Stimulated activated CD8-positive, alpha-beta memory T cell treated with anti-CD3 and anti-CD28 coated beads, Interleukin-4, amount 100 ng/mL, for 1 hour (primary cell): ENCODE measurements at places on chromosomes 2 and 18.
A peak's percentile ranks its signal among the peaks of the same experiment; 100 is the strongest.

DNA sequence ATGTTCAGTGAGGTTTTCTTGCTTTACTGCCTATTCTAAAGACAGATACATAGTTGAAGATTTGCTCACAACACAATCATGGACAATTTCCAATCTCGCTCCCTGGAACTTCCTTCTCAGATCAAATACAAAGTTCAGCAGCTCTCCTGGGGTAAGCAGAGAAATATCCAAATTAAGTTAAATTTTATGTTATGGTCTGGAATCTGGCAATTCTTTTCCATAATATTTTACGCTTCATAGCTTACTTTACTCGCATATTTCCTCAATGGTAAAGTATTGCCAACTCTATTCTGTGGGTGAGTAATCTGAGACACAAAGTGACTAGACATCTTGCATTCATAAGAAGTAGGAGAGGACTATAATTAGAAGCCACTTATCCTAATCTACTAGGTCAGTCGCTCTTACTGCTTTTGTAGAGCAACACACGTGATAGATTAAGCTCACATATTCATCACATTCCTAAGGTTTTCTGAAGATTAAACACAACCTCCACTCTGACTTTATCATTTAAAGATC, 529.4 kb downstream of the CCDC85A start:
- no peak for DNase-seq

- DNase-seq = no peak
Measured at GRCh38 chr18:76496194-76496890, 1.3 kb upstream of the ZNF516 start.

- DNase-seq = no peak
Measured at GRCh38 chr2:215441560-215442400, 5.9 kb upstream of the FN1 start.

DNA sequence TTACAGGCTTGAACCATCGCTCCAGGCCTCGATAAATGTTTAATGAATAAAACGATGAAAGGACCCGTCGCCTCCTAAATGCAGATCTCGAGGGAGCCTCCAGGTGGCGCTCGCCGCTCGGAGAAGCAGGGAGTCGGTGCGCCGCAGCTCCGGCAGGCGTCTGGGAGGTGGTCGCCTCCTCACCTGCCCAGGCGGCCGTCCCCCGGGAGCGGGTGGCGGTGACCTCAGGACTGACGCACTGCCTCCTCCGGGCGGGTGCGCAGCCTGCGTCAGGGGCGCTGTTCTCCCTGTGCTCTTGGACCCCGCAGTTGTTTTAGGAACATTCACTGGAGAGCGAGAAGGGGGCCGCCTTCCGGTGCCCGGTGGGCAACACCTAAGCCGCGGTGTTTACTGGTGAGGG, 38.6 kb upstream of the POLE4 start:
- DNase-seq = peak; percentile 36

GRCh38 chr2:64873472-64873924, 115.7 kb upstream of the SLC1A4 start:
- peak; percentile 67 for DNase-seq

DNA sequence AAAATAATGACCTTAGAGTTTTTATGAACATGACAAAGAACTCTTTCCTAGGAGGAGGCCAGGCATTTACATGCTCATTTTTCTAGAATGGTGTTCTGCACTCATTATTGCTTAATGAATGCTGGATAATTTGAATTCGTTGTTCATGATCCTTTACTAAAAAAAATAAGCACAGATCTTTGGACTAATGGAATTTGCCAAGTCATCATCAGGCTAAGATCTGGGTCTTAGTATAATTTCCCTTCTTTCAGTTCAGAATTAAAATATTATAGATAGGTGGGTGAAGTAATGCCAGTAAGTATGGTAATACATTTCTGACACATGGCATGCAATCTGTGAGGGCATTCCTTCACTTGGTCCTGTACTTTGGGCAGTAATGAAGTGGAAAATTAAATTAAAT, 143.8 kb upstream of the AQP4 start:
- no peak for DNase-seq

- DNase-seq = no peak
Measured at GRCh38 chr2:152473151-152473857, 138.3 kb downstream of the FMNL2 start.

GRCh38 chr2:9483107-9483506, 8.8 kb downstream of the IAH1 start:
- no peak for DNase-seq

- no peak for DNase-seq
Measured at GRCh38 chr2:25078170-25079049, 36.5 kb downstream of the EFR3B start.

- no peak for DNase-seq
Measured at GRCh38 chr2:58762176-58762781, 521.2 kb upstream of the FANCL start.

GRCh38 chr18:44548291-44549221, 132.1 kb upstream of the SETBP1 start:
- DNase-seq = no peak

GRCh38 chr2:109507217-109507616, 106.5 kb downstream of the SEPTIN10 start:
- DNase-seq = no peak

- DNase-seq = no peak
Measured at GRCh38 chr2:128685841-128686496, 367.3 kb upstream of the HS6ST1 start.

- no peak for DNase-seq
Measured at GRCh38 chr2:104690255-104690984, 163.5 kb upstream of the POU3F3 start.

GRCh38 chr18:74316257-74317170, 875 bp downstream of the C18orf63 start:
- DNase-seq = no peak

DNA sequence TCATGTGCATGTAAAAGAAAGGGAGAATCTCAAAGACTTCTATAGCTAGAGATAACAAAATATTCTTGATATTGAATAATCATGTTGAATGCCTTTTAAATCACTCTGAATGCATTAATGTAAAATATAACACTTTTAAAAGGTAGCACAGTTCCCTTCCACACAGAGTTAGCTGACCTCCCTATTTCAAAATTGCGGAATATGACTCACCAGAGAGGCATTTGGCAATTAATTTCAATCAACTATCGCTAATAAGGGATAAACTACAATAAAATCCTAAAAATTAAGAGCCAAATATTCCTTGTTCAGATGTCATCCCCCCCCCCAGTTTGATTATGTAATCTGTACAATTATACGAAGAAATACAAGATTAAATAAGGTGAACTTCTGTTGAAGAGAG, 29.3 kb downstream of the ZC3H15 start:
- DNase-seq = no peak

GRCh38 chr2:239539083-239539775, 138.4 kb upstream of the HDAC4 start:
- no peak for DNase-seq

DNA sequence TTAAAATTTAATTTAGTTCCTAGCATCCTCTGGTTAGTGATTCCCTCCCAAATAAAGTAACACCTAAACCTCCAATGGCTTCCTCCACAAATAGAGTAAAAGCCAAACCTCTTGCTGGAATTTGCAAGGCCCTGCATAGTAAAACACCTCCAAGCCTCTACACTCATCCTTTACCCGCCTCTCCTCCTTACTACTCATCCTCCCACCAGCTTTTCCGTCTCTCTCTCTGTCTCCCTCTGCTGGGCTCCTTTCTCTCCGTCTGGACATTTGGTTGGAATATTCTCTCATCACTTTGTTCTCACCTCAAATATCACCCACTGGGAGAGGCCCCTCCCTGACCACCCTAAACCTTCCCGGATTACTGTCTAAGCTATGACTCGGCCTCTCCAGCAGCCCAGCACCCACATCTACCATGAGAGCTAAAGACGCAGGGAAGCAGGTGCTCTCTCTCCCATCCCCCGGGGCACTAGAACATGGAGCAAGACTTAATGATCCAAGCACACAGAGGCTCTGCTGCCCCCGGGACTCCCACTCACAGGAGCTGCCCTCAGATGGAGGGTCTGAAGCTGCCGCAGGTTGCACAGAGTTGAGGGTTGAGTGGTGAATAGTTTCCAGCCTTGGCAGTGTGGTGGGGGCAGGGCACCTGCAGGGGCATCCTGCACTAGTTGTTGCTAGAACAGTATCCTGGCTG, 167.2 kb downstream of the FBXO15 start:
- no peak for DNase-seq

DNA sequence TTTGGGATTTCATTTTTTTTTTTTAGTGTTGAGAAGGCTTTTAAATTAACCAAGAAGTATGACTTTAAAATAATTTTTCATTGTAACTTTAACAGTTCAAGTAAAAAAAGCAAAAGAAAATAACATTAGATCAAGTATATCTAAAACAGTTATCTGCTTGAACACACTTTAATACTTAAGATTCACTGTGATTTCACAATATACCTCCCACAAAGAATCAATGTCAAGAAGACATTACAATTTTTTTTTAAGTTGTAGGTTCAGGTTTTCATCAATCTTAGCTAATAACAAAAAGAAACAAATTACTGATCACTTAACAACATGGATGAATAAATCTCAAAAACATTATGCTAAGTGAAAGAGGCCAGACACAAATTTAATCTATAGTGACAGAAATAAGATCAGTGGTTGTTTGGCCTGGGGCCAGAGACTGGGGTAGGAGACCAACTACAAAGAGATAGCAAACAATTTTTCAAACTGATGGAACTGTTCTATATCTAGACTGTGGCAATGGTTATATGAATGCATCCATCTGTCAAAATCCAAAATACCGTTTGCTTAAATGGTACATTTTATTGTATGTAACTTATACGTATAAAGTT, 74.8 kb upstream of the FRZB start:
- no peak for DNase-seq

DNA sequence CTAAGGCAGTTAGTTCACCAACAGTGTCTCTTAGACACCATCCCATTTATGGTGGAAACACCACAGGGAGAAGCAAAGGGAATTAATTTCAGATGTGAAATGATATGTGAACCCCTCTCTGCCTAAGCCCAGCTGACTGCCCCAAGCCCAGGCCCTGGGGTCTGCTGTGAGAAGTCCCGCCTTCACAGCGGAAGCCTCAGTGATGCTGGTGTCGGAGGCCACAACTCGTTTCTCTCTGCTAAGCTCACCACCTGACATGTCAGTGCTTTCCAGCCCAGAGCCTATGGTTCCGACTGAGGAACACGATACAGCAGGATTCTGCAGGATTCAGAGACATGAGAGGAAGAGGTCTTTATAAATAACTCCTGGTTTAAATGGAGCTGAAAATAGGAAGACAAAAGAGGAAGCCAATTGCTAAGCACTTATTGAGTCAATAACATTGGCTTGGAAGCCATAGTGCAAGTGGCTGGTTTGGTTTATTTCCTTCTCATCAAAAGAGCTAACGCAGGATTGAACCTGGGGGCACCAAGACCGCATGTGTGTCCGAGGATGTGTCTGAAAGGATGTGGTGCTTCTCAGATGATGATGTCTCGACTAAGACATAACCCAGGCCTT, 21.9 kb upstream of the LOXHD1 start:
- no peak for DNase-seq

- DNase-seq = no peak
Measured at GRCh38 chr18:77014538-77014937, 118.0 kb downstream of the MBP start.

DNA sequence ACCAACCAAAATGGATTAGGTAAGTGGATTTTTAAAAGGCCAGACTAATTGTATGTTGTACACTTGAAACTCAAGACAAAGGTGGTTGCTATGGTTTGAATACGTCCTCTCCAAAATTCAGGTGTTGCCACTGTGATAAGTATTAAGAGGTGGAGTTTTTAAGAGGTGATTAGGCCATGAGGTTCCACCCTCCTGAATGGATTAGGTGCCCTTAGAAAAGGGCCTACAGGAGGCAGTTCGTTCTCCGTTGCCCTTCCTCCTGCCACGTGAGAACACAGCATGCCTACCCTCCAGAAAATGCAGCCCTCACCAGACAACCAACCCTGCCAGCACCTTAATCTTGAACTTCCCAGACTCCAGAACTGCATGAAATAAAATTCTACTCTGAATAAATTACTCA, 51.2 kb downstream of the CHMP3 start:
- DNase-seq = no peak

- DNase-seq = no peak
Measured at GRCh38 chr2:68834737-68835376, 36.3 kb downstream of the BMP10 start.

GRCh38 chr2:15989559-15989958, 49.2 kb downstream of the MYCN start:
- DNase-seq = no peak

- peak; percentile 16 for DNase-seq
Measured at GRCh38 chr2:189580658-189581353, at the start of gene SLC40A1. TSS of gene SLC40A1 (minus strand) at chr2:189580786. CDS start at chr2:189580460, 326 bp downstream.

DNA sequence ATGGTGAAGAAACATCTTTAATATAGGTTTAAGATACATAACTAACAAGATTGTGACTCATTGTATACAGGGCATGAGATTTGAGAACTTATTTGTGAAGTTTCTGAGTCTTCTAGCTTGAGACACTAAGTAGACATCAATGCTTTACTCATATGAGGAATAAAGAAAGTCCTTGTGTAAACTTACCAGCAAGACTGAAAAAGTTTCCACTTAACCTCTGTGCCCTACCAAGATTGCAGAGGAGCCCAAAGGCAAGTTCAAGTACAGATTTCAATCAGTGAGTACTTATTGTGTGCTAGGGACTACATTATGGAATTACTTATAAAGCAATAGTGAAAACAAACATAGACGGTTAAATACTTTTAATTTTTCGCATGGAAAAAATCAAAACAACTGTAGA, 1041.2 kb upstream of the CELF4 start:
- DNase-seq = no peak

GRCh38 chr2:72338076-72338475, 190.4 kb upstream of the CYP26B1 start:
- no peak for DNase-seq

DNA sequence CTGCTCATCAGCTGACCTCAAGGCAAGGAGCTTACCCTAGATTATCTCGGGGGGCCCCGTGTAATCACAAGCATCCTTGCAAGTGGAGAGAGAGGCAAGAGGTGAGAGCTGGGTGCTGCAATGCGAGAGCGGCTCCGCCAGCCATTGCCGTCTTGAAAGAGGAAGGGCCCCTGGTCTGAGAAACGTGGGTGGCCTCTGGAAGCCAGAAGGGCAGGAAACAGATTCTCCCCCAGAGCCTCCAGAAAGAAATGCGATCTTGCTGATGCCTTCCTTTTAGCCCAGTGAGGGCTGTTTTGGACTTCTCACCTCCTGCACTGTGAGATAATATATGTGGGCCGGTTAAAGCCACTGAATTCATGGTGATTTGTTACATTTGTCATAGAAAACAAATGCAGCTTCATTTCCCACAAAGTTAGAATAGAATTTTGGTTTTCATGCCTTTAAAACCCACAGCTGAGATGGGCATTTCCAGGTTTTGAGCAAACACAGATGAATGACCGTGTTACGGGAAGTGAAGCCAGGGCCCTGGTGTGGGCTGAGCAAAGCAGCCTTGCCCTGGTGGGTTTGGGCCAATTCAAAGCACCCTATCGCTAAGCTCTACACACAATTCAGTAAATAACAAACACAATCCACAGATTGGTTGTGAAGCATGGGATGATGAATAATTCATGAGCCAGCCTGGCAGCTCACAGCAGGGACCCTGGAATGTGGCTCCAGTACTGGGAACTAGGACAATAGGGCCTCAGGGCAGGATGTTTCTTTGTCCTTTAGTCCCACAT, 319.9 kb upstream of the HS6ST1 start:
- DNase-seq = no peak

- no peak for DNase-seq
Measured at GRCh38 chr2:177258059-177258458, 6.5 kb downstream of the NFE2L2 start.
